ENCODE measurements at places on chromosomes 1 and 21.

DNA sequence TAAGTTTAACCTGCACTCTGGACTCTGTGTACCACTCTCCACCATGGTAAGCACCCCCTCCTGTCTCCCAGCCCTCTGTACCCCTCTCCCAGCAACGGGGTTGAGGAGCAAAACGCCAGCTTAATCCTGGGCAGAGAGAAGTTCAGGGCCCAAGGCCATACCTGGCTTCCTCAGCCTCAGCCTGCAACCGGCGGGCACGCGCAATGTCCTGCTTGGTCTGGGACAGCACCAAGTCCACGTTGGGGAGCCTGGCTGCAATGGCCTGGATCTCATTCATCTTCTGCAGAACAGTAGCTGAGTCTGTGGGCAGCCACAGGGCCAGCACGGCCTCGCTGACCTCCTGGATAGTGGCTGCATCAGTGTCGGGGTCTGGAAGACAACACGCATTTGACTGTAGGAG is 33.9 kb downstream of the LAMB3 start:
- DNase-seq, result no peak

- DNase-seq, result no peak
Measured at GRCh38 chr1:150928286-150928685, 2.1 kb downstream of the SETDB1 start.

GRCh38 chr1:203037509-203038190 is 11.4 kb downstream of the PPFIA4 start:
- no peak for DNase-seq

GRCh38 chr1:59880735-59881134 is 45.8 kb downstream of the CYP2J2 start:
- no peak for DNase-seq

DNA sequence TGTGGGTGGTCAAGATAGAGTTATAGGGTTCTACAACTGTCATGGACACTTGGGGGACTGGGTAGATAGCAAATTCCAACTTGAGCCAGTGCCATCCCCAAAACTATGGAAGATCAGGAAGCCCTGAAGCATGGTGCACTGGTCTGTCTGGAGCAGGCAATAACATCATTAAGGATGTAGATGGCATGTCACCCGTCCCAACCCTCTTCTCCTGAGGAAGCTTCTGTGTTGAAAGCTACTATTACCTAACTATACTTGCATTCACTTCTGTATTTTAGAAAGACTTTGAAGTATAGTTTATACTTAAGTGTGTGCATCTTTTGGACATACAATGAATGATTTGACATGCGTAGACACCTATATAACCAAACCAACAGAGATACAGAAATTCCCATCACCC is 32.9 kb downstream of the RABIF start:
- no peak for DNase-seq

DNA sequence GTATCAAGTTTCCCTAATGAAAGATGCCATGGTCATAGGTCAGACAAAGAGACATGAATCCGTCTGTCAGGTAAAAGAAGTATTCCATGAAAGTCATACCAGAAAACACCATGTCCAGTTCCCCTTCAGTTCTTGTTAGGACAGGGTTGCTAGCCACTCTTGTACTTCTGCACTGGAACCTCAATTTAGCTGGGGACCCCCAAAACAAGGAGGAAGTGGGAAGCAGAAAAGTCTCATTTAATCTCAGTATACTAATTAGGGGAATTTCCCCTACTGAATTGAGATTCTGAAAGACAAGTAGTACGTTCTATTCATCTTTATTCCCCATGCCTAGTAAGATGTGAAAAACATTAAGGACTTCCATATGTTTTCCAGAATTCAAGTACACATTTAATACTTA is 1289.9 kb upstream of the B3GALT2 start:
- DNase-seq, result no peak

DNA sequence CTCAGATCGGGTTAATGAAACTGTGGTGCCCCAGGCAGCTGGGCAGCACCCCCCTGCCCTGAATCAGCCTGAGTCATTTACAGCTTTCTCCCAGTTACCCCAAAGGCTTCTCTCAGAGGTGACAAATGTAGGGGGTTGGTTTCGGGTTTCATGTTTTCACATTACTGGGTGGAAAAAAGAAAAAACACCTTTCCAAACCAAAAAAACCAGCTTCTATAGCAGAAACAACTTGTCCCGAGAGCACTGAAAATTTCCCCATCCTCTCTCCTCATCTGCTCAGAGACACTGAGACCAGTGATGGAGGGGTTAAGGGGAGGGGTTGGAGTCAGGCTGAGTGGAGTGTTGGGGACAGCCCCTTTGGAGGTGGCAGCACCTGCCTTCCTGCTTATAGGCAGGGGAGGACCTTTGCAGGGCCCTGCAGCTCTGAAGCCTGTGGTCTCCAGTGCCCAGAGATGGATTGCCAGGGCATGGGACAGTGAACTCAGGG is 15.6 kb downstream of the UTP11 start:
- no peak for DNase-seq

- no peak for DNase-seq
Measured at GRCh38 chr1:211616231-211616964, 37.4 kb upstream of the SLC30A1 start.

DNA sequence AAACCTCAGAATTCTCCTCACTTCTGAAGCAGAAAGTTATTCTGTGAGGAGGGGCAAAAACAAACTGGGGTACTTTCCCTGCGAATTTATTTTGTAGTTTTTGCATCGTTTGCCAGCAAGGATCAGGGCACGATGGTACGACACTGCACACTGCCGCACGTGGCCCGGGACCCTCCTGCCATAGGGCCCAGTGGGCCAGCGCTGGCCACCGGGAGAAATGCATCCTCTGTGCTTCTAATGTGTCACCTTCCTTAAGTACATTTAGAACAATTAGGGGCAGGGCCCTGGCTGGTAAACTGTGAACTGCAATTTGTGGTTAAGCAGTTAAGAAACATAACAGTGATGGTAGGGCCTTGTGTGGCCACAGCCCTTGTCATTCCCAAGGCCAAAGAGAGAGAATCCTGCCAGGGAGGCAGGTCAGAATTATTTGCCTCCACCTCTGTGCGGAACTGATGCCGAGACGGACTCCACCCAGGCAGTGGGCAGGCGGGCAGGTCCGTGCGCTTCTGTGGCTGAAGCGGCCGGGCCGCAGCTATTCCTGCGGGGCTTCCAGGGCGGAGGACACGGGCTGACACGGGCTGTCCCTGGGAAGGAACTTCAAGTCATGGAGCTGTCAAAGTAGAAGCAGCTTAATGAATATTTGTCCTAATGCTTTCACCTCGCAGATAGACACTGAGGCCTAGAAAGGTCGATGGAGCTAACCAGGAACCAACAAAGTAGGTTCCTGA is 12.5 kb downstream of the GPR137B start:
- no peak for DNase-seq

DNA sequence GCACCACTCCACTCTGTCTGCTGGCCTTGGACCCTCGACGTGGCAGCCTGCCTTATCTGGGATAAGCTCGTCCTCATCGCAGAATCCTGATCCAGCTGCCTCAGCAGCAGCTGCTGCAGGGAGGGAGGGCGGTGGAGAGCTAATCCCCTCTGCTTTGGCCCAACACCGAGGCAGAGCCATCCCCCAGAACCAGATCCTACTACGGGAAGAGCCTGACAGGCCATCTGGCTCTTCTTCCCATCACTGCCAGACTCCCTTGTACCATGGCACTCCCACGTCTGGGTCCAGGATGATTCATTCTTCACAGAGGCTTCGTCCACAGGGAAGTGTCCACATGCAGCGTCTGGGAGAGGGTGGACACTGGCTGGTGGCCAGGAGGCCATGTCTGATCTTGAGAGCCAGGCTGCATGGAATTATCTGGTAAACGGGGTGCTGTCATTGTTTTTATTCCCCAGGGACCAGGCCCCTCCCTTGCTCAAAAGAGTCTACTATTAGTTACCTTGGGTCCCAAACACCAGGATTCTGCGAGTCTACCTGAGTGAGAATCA is 14.6 kb upstream of the PKP1 start:
- no peak for DNase-seq

- DNase-seq, result no peak
Measured at GRCh38 chr1:52237430-52237829, 95.5 kb downstream of the ZFYVE9 start.

DNA sequence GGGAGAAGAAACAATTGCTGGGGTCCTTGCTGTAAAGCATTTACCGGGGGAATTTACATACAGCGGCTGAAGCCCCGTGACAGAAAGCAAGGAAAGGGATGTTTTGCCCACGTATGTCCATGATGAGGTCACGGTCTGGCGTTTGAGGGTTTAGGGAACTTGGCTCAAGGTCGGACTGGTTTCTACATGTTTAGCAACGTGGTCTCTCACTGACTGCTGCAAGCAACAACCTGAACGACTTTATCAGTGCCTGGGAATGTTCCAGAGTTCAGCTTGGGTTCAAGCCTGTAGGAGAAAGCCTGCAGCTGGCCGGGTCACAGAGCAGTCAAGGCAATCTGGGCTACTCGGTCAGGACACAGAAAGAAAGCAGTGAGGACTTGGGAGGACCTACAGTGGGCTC is 323.3 kb downstream of the AJAP1 start:
- no peak for DNase-seq

- DNase-seq, result no peak
Measured at GRCh38 chr1:12197483-12197880, 30.7 kb downstream of the TNFRSF1B start.

DNA sequence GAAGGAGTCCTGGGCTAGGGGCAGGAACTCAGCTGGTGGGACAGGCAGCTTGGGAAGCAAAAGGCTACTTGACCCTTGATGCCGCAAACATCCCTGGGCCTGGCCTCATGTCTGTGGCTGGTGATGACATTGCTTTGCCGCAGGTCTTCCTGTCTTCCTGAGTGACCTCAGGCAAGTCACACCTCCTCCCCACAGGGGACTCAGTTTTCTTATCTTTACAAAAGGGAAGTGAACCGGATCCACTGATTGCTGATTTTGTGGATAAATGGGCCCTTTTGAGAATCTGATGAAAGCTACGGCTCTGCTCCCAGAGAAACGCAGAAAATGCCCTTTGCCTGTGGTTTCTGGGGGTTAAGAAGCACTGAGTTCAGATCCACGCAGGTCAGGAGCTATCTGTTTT is 20.7 kb downstream of the PLOD1 start:
- DNase-seq, result no peak

- DNase-seq, result no peak
Measured at GRCh38 chr1:24409535-24409934, 4.0 kb downstream of the STPG1 start.

DNA sequence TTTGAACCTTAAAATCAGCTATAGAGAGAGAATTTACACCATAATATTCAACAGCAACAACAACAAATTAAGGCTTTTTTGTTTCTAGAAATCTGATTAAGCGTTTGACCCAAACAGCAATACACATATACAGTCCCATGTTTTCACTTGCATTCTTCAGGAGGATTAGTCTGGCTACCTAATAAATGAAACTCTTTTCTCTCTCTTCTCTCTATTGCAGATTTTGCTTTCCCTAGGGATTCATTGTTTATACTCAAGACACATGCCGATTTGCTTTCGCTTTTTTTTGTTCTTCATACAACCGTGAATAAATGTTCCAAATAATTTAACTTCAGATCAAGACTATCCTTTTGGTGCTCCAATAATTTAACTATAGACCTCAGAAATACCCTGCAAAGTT is 162.4 kb upstream of the PTBP2 start:
- DNase-seq, result no peak

DNA sequence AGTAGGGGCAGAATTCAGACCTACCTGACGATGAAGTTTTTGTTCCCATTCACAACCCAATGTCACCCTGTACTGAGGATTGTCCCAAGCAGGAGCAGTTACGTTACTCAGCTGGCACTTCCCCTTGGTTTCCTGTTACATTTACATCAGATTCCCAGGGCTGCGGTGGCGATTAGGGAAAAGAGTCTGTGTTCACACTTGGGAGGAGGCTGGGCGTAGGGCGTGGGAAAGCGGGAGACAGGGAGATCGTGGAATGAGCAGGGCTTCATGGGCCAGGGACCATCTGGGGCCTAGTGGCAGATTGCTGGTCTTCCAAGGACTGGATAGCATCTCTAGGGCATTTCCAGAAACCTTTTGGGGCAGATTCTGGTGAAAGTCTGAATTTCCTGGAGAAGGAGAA is 39.0 kb downstream of the TBX19 start:
- DNase-seq, result no peak

DNA sequence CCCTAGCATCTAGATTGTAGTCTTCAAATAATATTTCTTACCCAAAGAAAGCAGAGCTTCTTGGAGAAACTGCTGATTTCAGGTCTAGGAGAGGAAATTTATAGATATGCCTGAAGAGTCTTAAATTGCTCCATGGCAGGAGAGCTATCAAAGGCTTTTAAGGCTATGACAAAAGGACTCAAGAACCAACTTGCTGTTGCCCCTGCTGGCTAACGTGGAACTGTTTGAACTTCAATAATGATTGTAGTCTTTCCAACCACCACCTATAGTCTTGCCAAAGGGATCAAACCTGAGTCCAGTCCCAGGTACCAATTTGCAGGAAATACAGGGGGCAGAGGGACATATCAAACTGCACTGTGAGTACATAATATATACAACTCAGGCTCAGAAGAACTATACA is 336.2 kb upstream of the ESRRG start:
- no peak for DNase-seq

DNA sequence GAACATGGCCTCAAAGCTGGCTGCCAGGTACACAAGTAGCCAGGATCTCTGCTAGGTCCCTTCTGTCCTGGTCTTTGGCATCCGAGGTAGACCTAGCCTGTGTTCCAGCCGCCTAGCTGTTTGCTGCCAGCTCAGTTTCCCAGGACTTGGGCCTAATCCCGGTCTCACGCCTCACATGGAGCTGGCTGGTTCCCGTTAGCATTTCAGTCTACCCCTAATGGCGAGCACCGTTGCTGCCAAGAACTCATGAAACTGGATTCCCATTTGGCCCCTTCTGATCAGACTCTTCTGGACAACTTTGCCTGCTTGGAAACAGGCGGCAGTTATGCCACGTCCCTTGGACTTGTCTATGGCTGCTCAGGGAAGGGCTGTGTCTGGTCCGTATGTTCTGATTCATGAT is 26.2 kb upstream of the HHAT start:
- DNase-seq, result no peak

DNA sequence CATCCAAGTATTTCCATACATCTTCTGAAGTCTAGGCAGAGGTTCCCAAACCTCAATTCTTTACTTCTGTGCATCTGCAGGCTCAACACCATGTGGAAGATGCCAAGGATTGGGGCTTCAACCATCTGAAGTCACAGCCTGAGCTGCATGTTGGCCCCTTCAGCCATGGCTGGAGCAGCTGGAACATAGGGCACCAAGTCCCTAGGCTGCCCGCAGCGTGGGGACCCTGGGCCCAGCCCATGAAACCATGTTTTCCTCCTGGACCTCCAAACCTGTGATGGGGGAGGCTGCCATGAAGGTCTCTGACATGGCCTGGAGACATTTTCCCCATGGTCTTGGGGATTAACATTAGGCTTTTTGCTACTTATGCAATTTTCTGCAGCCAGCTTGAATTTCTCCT is 729.8 kb downstream of the KCNT2 start:
- no peak for DNase-seq
